CD4-positive, alpha-beta T cell treated with Interferon gamma for 1 hour (primary cell): ENCODE measurements at places on chromosomes 2 and 18.

GRCh38 chr2:102522890-102523289 lies 49.9 kb downstream of the SLC9A4 start:
- DNase-seq = peak; percentile 18

DNA sequence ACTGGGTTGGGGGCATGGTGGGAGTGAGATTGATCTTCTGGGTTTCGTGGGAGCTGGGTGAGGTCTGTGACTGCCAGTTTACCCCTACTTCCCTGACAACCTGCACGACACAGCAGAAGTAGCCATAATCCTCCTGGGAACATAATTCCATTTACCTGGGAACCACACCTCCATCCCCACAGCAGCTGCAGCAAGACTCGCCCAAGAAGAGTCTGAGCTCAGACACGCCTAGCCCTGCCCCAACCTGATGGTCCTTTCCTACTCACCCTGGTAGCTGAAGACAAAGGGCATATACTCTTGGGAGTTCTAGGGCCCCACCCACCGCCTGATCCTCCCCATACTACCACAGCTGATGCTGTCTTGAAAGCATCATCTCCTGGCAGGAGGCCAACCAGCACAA lies 43.8 kb downstream of the FLACC1 start:
- no peak for DNase-seq

GRCh38 chr2:9674891-9675414 lies 44.2 kb upstream of the YWHAQ start:
- DNase-seq = no peak

- no peak for DNase-seq
Observed at GRCh38 chr2:176818617-176819016, 394.0 kb upstream of the HNRNPA3 start.

DNA sequence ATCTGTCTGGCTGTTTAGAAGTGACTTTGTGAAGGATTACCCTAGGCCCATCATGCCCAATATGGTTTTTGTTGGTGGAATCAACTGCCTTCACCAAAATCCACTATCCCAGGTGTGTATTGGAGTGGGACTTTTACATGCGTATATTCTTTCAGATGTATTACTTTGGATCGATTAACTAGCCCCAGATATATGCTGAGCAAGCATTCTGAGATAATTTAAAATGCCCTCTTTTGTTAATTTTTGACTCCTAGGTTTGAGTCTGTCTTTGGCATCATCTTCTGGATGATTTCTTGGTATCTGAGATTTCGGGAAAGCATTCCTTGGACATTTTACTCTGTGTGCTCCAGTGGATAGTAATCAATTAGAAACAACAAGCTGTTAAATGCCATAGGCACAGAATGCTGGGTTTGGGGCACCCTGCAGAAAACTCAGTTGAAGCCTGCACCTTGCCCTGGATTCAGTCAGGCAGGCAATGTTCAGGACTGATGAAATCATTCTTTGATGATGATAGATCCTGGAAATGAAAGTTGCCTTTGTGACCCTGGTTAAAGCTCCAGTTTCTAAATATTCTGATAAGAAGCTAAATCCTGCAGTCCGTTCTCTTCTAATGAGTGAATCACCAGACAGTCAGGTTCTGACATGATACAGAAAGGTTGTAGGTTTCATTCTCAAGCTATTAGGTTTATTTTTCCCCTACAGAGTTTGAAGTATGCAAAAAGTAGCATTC lies 1.1 kb downstream of the UGT1A1 start:
- DNase-seq = no peak

DNA sequence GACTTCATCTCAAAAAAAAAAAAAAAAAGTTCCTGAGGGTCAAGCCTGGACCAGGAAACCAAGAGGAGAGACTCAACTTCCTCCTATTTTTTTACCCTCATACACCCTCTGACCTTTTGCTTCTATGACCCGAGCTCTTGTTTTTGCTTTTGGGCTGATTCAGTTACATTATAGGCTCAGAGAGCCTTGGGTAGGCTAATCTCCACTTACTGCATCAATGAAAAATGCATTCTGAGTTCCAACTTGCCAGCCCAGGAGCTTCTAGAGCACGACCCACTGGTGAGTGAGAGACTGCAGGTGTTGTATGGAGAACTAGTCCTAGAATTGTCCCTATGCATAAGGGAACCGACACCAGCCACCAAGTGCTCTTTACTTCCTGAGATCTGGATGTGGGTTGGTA lies 91.1 kb downstream of the CABLES1 start:
- DNase-seq = no peak

DNA sequence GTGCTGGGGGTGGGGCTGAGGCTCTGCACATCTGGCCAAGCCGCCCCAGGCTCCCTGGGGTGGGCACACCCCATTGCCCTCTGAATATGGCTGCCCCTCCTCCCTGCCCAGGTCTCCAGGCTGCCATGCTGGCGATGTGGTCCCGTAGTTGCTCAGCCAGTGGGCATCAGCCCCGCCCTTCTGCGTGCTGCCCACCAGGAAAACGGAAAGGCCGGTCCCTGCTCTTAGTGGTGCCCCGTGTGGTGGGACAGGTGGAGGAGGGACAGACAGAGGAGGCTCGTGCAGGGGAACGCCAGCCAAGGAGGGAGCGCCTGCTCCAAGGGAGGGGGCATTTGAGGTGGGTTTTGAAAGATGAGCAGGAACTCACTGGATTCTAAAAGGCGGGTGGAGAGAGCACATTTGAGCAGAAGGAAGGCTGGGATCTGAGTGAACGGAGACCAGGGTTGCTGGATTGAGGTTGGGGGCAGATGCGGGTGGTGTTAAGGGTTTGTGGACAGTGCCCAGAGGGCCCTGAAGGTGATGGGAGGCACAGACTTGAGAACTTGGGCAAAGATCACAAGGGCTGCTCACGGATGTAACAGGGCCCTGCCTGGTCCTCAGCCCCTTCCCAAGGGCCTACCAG lies 6.7 kb upstream of the B3GNT7 start:
- DNase-seq = no peak

DNA sequence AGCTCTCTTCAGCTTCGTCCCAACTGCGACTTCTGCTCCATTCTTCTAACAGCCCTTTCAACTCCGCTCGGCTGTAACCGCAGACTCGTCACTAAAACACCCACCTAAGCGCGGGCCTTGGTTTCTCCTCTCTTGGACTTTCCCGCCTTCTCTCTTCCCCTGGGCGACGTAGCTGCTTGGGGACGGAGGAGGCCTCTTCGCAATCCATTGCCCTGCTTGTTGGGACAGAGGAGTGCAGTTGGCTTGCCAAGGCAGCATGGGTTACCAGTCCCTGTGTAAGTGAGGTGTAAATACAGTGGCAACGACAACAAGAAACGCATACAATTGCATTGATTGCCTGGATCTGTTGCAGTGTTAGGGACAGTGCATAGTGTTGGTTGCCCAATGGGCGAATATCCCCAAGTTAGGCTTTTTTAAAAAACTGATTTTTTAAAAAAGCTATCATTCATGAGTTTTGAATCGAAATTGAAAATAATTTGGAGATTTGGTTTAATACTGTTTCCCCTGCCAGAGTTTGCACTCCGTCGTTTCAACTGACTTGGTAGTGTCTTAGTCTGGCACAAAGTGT lies 484 bp upstream of the DARS1 start:
- DNase-seq = peak; percentile 73

GRCh38 chr18:3493501-3494244 lies 43.7 kb downstream of the TGIF1 start:
- no peak for DNase-seq

- DNase-seq = no peak
Observed at GRCh38 chr2:158213773-158214172, 112.1 kb downstream of the UPP2 start.

DNA sequence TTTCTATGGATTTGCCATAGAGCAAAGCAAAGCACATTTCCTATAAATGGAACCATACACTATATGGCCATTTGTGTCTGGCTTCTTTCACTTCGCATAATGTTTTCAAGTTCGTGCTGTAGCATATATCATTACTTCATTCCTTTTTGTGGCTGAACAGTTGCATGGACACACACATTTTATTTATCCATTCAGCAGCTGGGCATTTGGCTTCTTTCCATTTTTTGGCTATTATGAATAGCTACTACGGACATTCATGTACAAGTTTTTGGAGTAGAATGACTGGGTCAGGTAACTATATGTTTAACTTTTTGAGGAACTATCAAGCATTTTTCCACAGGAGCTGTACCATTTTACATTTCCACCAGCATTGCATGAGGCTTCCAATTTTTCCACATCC lies 10.7 kb upstream of the SELENOI start:
- no peak for DNase-seq

DNA sequence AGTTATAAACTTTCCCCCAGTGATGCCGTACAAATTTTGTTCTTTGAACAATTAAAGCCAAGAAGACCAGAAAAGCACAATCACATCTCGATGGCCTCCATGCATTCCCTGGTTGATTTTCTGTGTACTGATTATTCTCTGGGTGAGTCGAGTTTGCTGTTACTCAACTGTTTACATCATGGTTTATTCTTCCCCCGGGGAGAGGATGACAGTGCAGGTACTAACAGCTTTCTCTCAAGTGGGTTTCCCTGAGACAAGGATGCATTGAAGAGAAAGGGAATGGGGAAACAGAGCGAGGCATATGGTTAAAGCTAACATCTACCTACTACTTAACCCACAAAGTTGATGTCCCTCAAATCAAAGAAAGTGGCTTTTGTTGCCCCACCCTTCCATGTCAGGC lies 410.8 kb upstream of the FANCL start:
- no peak for DNase-seq

GRCh38 chr2:239574434-239575156 lies 173.8 kb upstream of the HDAC4 start:
- no peak for DNase-seq

DNA sequence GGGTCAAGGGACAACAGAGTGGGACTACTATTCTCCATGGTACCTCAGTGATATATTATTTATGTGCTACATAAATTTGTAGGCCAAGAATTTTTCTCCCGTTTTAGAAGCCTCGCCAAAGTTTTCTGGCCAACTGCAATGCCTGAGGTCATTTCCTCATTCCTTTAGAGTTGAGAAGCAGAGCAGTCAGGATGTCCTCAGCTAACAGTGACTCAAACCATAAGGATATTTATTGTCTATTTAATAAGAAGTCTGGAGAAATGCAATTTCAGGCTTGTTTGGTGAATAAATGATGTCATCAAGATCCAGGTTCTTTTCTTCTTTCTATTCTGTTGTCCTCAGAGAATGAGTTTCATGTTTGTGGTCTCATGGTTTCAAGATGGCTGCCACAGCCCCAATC lies 91.0 kb downstream of the ADCYAP1 start:
- DNase-seq = no peak

DNA sequence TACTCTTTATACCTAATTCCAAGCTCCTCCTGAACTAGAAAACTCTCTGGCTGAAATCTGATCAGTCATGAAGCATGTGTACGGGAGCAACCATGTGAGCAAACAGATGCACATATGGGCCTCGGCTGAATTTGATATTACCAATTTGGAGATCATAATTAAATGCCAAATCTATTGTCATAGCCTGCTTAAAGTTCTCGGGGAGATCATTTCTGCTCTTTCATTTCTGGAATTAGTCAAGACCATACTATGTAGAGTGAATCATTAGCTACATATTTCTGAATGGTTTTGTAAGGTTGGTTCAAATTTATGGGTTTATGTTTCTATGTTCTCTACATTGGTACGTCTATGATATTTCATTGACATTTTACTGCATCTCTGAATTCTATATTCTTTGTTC lies 205.5 kb downstream of the UBE2E3 start:
- DNase-seq = no peak

DNA sequence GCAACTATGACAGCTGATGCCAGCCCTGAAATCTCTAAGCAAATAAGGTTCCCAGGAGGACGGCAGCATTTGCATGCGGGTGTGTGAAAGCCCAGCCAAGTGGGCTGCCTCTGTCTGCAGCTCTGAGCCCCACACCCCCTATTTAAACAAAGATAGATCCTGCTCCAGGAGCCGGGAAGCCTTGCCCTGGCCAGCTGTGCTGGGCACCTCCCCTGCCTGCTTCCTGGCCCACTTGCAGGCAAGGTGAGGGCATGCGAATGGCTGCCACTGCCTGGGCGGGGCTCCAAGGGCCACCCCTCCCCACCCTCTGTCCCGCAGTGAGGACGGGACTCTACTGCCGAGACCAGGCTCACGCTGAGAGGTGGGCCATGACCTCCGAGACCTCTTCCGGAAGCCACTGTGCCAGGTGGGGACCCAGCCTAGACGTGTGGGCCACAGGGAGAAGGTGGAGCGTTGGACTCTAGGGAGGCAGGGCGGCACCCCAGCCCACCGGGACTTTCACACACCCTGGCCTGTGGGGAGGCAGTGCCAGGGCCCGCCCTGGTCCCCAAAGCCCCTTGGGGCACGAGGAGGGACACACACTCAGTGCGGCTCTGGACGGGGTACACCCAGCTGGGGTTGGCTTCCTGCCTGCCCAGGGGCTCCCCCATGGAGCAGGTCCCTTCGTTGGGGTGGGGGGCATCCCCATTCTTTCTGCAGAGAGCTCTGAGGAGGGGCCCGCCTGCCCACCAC lies at the start of gene ANO7:
Gene ANO7 (plus strand): TSS at position 317 of the 732 bp plus-strand sequence. CDS start 1,387 bp downstream, outside the sequence.
- DNase-seq = no peak

- no peak for DNase-seq
Observed at GRCh38 chr2:85699325-85699724, 5.2 kb downstream of the GNLY start.

DNA sequence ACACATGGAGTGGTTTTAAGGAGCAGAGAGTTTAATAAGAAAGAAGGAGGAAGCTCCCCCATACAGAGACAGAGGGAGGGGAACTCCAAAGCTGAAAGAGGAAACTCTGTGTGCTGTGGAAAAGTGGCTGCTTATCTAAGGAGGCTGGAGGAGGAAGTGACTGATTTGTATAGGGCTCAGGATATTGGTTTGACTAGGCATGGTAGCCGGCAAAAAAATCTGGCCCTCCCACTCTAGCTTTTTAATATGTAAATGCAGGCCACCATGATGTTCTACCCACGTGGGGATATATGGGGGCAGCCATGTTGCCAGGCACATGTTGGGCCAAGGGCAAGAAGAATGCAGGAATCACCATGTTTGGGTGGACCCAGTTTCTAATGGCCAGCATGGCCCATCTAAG lies 64.3 kb downstream of the HNMT start:
- DNase-seq = peak; percentile 27

- DNase-seq = no peak
Observed at GRCh38 chr2:22904126-22904684, 480.8 kb upstream of the KLHL29 start.

GRCh38 chr2:29532436-29532835 lies 388.9 kb downstream of the ALK start:
- no peak for DNase-seq

DNA sequence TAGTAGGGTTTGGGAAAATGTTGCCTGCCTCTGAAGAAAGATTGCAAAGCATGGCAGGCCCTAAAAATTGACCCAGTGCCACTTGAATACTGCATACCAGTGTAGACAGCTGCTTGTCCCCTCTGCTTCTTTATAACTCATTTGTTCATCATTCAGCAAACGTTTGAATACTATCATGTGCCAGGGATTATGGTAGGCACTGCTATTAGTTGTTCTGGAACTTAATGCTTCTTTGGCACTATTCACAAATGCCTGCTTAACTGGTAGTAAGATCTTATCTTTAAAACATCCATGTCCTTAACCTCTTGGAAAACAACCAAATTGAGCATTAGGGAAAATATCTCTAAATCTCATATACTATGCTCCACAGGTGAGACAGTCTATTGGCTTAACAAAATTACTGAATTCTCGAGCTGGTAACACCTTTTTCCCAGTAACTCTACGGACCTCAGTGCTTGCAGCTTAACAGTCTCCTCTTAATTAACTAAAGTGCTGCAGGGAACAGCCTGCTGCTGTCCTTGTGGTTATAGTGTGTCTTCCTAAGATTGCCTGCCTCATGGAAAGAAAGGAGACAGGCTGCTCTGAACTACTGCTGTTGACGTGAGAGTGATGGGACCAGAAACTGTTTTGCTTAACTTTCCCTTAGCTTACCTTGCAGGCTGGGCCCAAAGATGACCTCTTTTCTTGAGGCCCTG lies 93.2 kb downstream of the MIB1 start:
- no peak for DNase-seq
